ENCODE measurements at places on chromosomes 11 and 22.

DNA sequence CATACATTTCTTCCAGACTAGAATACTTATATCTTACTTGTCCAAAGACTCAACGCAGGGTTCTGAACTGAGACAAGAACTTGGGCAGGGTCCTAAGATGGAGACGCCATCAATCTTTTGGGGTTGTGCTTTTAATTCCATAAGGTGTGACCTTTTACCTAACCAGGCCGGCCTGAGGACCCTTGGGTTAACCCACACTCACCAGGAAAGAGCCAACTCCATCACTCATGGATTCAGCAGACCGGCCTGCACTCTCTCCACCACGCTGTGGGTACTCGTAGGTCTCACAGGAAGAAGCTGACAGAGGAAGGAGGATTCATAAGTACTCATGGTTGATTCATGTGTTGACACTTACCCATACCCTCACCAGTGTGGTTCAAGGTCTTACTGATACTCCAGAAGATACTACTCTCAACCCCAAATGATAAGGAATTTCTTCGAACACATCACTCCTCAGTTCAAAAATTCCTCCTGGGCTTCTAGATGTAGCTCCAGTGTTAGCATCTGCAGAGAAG, 36.2 kb downstream of the USP35 start:
- no peak for DNase-seq

- DNase-seq, result no peak
Observed at GRCh38 chr11:12716816-12717215, 42.6 kb downstream of the TEAD1 start.

DNA sequence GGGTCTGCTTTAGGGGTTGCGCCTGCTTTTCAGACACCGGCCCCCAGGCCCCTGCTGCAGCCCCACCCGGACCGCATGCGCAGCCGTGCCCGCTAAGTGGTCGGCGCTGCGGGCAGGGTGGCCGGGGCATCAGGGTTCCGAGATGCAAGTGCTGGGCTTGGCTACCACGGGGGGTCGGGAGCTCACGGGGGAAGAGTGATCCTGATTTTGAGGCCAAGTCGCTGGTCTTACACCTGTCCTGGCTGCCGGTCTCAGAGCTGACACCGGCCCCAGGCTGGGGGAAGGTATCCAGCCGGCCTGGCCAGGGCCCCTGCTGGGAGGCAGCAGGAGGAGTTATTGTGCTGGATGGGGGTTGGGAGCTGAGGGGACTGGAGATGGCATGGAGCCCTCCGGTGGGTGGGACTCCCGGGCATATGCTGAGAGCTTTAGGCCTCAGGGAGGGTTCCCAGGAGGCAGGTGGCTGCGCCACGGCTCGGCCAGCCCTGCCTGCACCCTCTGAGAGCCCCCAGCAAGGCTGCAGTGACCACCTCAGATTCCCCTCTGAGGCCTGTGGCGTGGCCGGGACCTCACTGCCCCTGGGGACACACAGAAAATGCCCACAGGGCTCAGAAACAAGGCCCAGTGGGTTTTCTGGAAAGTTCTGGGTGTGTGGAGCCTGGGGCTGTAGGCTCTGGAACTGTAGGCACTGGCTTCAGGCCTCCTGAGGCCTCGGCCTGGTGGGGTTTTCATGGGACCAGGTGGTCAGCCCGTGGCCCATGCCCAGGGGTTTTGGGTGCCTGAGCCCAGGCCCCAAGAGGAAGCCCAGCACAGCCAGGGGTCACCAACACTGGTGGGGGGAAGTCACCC, 4.4 kb upstream of the MUC5AC start:
- DNase-seq, result no peak

GRCh38 chr22:37333724-37334460, 51.6 kb downstream of the CYTH4 start:
- no peak for DNase-seq

DNA sequence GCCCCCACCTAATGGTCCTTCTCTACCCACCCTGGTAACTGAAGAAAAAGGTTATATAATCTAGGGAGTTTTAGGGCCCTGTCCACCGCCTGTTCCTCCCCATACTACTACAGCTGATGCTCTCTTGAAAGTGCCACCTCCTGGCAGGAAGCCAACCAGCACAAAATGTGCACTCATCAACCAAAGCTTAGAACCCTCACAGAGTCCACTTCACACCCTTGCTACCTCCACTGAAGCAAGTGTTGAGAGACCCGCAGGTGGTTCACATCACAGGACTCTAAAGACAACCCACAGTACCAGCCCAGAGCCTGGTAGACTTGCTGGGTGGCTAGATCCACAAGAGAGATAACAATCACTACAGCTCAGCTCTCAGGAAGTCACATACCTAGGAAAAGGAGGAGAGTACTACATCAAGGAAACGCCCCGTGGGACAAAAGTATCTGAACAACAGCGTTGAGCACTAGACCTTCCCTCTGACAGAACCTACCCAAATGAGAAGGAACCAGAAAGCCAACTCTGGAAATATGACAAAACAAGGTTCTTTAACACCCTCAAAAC, 17.5 kb upstream of the OR10W1 start:
- DNase-seq, result no peak

DNA sequence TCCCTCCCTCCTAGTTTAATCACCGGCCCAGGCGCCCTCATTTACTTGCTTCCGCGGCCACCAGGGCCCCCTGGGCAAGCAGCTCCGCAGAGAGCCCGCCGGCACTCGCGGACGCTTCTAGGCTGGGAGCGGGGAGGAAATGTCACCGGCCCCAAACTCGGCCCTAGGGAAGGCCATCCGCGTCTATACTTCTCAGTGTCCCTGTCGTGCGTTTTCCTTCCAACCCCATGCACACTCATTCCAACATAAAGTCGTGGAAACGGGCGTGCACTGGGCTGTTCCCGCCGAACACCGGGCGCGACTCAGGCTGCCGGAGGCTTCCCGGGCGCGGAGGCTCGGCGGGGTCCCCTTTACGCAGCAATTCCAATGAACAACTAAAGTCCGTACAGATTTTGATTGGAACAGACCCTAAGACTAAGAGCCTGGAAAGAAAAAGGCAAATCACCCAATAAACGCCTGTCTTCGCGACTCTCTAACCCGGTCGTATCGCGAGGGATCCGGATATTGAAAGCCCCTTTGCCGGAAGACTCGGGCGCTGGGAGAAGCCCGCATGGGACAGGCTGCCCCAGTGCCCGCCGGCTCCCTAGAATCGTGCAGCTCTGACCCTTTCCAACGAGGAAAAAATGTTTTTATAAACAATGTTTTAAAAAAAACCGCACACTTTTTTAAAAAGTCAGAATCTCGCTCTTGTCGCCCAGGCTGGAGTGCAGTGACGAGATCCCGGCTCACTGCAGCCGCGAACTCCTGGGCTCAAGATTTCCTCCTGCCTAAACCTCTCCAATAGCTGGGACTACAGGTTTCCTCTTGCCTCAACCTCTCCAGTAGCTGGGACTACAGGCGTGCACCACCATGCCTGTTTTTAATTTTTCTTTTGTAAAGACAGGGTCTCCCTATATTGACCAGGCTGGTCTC, 1.3 kb upstream of the BARX2 start:
- no peak for DNase-seq

- DNase-seq, result no peak
Observed at GRCh38 chr11:78752494-78752893, 177.8 kb upstream of the NARS2 start.

- no peak for DNase-seq
Observed at GRCh38 chr22:41534219-41534618, 10.1 kb downstream of the POLR3H start.

DNA sequence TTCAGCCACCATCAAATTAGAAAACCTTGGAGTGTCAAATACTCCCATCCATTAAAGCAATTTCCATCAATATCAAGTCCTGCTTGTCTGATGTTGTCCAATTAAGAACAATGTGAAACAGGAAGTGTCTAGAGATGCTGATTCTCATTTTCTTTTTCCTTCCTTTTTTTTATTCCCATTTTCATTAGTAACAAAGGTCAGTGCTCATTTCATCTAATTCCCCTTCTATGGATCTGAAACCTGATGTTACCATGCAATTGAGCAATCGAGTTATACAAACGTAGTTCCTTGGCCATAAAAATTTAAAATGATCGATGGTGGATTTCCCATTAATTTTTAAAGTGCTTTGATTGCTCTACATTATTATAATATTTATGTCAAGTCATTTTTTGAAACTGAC, 330.6 kb upstream of the ZC3H12C start:
- no peak for DNase-seq

- DNase-seq, result no peak
Observed at GRCh38 chr11:35343033-35343598, 76.2 kb downstream of the SLC1A2 start.

GRCh38 chr22:37284805-37285355, 2.6 kb downstream of the CYTH4 start:
- DNase-seq, result no peak

DNA sequence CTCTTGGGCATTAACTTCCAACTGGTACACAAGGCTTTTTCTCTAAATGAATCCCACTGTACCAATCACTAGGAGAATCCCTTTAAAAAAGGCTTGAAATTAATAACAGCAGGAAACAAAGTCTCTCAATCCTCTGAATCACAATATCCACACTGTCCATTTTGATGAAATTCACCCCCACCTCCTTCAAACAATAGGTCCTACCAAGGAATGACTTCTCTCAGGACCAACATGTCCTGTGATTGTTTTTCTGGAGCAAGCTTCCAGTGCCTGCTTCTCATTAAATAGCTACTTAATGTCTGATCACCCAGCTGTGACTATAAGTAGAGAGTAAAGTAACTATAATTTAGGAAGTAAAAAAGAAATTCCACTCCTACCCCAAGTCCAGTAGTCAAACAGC, 13.1 kb downstream of the NUMA1 start:
- DNase-seq, result no peak

DNA sequence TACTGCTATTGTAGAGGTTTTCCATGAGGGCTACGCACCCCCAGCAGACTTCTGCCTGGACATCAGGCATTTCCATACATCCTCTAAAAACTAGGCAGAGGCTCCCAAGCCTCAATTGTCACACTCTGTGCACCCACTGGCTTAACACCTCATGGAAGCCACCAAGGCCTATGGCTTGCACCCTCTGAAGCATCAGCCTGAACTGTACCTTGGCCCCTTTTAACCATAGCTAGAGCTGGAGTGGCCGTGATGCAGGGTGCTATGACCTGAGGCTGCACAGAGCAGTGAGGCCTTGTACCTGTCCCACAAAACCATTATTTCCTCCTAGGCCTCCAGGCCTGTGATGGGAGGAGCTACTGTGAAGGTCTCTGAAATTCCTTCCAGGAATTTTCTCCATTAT, 33.9 kb downstream of the AAMDC start:
- DNase-seq, result no peak

- no peak for DNase-seq
Observed at GRCh38 chr11:12402025-12402424, 24.7 kb downstream of the PARVA start.

- DNase-seq, result no peak
Observed at GRCh38 chr11:116582571-116582970, 190.2 kb downstream of the BUD13 start.

GRCh38 chr11:65915821-65916251, 3.0 kb downstream of the C11orf68 start:
- DNase-seq, result no peak

DNA sequence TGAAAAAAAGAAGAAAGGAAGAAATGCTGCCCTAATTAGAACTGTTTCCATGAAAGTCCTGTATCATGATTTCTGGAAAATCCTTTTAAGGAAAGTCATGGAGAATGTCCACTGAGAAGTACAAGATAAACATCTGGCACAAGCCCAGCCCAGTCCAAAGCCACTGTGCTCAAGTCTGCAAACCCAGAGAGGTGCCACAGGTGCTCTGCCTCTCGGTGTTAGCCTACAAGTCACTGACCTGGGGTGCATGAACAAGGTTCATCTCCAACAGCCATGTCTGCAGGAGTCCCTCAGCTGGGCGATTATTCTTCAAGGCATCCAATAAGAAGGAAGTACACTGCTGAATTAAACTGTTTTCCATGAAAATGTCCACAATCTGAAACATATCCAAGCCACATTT, 51.1 kb upstream of the SLC25A1 start:
- no peak for DNase-seq

DNA sequence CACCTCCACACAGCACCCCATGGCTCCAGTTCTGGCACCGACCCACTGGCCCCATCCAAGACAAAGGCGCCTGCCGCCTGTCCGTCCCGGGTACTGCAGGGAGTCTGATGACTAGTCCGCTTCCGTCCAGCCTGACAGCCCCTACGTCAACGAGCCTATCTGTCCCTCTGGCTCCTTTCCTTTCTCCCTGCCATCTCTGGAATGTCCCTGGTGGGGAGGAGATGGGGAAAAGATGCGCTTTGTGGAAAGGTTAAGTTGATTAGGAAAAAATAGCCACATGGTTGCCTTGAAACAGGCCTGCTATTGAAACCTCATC, 10.4 kb downstream of the PDGFB start:
- no peak for DNase-seq

GRCh38 chr22:41286639-41287091, 678 bp upstream of the RANGAP1 start:
- no peak for DNase-seq

GRCh38 chr11:38330578-38330977, 1732.5 kb upstream of the RAG2 start:
- DNase-seq, result no peak

DNA sequence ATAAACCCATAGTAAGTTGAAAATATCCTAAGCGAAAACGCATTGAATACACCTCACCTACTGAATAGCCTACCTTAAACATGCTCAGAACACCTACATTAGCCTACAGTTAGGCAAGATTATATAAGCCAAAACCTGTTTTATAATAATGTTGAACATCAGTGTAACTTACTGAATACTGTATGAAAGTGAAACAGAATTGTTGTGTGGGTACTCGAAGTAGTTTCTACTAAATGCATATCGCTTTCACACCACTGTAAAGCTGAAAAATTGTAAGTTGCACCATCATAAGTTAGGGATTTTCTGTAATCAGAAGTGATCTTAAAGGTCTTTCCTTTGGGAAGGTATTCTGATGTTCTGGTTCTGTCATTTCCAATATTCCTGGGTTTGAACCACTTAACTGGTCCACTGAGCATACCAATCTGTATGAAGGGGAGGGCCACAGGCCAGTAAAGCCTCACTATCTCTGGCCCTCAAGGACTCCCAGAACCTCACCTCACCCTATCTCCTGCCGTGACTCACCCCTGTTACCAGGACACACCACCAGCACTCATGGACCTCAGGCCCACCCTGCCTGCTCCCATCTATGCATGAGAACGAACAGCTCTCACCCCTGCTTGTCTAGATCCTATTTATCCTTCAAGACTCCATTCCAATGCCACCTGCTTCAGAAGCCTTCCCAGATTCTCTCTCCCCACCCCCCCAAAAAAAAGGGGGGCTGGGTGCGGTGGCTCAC, 70.0 kb downstream of the NAT10 start:
- no peak for DNase-seq

GRCh38 chr11:45560155-45560912, 105.1 kb downstream of the CHST1 start:
- peak; percentile 1 for DNase-seq

DNA sequence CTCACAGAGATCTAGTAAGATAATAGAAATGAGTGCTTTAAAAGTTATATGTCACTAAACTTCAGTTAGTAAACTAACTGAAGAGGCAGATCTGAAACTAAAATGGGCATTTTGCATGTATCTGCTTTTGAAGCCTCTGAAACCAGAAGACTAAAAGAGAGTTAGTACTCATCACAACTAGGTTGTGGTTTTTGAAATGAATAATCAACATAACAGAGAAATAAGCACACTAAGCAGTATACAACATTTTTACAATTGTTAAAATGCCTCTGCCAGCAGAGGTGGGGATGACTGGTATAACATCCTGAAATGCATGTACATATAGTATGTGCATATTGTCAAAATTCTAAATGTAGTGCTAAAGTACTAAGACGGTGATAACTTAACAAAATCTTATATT, 564.5 kb downstream of the DLG2 start:
- DNase-seq, result no peak

GRCh38 chr11:94705419-94705818, 62.7 kb upstream of the AMOTL1 start:
- DNase-seq, result no peak

GRCh38 chr11:18455686-18456372, at the start of gene LDHAL6A:
LDHAL6A (plus strand) TSS chr11:18455856; CDS start chr11:18456681, 825 bp downstream.
- no peak for DNase-seq
